ENCODE measurements at places on chromosomes 16 and 17.

GRCh38 chr17:18326039-18326438 lies 10.9 kb downstream of the SMCR8 start:
- no peak for DNase-seq

DNA sequence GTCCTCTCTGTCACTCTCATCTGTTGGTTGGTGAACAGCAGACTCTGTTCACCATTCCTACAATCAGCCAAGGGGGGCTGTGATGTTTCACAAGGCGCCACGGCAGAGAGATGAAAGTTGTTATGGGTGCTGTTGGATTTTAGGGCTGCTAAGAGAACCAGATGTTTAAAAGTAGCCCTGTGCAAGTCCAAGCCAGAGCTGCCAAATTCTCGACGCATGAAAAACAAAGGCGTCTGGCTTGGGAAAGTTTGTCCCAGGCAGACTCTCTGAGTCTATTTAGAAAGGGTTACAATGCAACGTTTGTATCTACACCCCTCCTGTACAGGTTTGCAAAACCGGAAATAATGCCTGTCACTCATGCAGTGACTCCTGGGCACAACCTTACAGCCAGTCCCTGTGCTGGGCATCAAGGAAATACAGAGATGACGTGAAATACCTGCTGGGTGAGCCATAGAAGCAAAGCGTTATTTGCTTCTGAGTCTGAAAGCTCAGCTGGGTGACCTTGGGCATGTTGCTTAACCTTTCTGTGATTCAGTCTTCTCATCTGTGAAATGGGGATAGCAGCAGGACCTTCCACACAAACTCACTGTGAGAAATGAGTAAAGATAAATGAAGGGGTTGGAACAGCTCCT lies 74.8 kb downstream of the XYLT1 start:
- DNase-seq = no peak

- DNase-seq = no peak
These were observed 18.5 kb upstream of the DOC2B start for GRCh38 chr17:199806-200545.

DNA sequence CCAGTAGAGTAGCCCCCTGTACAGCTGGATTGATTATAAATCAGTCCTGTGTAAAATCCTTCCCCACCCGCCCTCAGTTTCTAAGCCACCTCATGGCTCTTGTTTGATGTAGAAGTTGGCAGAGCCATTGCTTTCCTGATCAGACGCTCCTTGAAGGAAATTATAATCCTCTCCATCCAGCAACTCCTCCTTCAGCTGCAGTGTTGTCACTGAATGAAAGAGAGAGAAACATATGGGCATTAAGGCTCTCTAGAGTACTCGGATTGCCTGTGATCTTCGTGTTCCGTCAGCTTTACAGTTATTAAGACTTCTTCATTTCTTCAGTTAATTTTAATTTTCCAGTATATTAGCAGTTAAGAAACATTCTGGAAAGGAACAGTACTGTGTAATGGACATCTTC lies 14.3 kb downstream of the NME2 start:
- no peak for DNase-seq

- no peak for DNase-seq
These were observed 179.6 kb upstream of the TNRC6C start for GRCh38 chr17:77778636-77779489.

GRCh38 chr17:63479495-63480184 lies 2.8 kb downstream of the ACE start:
- no peak for DNase-seq

GRCh38 chr17:43584666-43585102 lies 38.5 kb upstream of the ETV4 start:
- no peak for DNase-seq

DNA sequence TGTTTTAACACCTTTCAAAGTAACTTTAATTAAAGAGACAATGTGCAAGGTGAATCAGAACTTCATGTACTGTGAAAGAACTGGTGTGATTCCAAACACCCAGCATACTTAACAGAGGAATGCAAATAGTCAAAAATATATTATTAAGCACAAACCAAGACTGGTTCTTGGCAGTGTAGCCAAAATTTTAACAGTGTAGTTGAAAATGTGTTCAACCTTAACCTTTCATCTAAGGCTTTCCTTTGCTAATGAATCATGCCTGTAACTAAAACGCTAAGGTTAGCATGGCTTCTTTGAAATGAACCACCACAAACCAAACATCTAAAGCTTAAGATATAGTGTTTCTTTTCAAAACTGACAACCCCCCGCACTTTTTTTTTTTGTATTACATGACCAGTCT lies 146.3 kb upstream of the AXIN2 start:
- no peak for DNase-seq

GRCh38 chr16:17543073-17543472 lies 72.3 kb upstream of the XYLT1 start:
- DNase-seq = no peak

DNA sequence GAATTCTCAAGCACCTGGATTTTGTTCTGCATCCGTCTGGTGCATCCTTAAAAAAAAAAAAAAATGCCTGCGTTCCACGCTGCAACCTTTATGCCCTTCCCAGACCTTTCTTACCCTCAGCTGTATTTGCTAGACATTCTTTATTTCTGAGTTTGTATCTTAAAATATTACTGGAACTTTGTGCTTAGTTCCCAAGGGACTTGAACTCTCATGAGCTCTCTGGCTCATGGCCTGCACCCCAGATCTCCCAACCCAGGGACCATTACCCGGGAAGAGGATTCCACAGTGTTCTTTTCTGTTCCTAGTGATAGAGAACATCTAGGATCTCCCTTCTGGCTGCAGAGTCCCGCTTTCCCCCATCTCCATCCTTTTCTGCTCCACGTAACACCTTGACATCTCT lies 28.9 kb upstream of the CLEC18A start:
- DNase-seq = no peak

DNA sequence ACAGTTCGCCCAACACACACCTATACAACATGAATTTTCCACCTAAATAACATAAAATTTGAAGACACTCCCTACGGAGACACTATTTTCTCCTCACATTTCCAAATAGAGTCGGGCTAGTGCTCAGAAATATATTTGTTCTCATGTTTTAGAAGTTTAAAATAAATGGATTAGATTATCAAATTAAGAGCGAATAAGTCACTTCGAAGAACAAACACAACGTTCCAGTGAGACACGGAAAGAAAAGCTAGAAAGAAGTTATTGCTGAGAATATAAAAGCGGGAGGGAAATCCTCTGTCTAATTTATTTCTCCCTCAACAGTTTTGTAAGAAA lies 2.0 kb upstream of the HS3ST3B1 start:
- no peak for DNase-seq

DNA sequence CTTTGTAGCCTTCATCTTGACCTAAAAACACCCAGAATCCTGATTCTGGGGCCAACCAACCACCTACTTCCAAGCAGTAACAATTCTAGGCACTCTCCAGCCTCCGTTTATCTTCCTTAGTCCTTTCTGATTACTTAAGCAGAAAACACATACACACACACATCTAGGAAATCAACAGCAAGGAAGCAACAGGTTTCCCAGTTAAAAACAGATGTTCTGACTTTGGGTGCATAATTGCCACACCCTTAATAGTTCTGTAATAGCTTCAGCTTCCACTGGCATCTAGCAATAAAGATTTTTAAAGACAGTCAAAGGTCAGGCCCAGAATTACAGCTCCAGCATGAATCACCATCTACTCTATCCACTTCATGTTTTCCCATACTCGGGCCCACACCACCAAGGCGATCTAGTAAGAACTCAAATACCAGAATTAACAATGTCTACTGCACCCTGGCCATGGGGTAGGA lies 2.6 kb downstream of the ARHGAP17 start:
- DNase-seq = no peak

DNA sequence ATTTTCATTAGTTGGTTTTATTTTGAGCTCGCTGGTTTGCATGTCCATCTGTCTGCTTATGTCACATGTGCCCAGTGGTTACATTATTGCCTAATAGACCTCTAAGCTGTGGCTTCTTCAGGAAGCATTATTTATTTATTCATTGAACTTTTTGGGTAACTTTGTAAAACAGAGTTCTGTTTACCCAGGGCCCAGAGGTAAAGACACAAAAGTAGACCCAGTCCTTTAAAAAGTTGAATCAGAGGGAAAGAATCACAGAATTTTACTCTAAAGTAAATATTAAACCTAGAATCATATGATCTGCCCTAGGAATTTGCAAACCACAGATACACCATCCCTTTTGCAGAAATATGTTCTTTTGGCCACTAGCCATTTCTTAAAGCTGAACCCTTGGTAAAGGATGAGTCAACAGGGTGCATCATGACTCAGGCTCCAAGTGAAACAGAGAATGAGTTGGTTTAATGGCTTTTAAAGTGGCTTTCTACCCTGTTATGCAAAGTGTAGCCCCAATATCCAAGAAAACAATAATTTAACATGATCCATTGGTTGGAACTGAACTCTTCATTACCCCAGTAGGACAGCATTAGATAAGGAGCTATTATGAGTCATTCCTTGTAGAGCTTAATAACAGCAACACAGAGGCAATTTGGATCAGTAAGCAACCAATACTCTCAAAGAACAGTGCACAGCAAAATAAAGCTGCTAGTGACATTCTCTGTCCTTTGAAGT lies 236.3 kb downstream of the KCNJ2 start:
- DNase-seq = no peak

DNA sequence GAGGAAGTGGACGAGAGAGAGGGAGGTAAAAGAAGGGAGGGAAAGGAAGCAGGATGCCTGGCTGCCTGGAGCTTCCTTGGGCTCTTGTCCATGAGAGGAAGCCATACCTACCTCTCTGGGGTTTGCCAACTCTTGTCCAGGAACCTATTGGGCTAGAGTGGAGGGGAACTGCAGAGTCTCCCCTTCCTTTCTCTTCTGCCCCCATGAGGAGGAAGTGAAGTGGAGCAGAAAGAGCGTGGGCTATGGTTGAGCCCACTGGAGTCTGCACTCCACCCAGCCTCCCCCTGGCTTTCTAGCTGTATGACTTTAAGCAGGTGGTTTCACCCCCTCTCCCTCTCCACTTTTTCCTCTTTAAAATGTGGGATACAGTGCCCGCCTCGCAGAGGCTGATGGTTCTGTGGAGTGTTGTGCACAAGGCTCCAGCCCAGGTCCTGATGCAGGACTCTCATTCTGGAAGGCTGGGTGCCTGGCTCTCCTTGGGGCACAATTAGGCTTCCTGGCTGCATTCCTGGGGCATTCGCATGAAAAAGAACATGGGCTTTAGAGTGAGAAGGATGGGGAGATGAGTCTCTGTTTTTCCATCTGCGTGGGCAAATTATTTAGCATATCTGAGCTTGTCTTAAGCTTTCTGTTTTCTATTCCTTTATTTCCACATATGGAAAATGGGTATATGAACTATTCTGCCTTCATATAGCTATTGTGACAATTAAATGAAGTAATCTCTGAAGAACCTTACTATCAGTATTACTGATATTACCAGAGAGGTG lies 40.7 kb downstream of the HLF start:
- DNase-seq = no peak

DNA sequence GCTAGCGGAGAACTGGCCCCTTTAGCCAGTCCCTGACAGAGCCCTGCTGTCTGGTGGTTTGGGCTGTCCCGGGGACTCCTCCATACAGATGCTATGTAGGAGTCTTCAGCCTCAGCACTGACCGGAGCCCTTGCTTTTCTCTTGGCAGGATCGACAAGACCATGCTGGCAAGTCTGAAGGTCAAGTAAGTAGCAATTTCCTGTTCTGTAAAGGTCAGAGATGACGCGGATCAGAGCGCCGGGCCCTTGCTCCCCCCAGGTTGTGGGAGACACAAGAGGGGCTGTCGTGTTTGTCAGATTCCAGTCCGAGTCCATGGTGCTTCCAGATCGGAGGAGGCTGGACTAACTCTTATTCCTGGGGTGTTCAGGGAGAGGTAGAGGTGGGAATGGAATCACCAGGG lies 4.1 kb downstream of the RAP1GAP2 start:
- no peak for DNase-seq

- DNase-seq = no peak
These were observed 90.0 kb downstream of the CFDP1 start for GRCh38 chr16:75343286-75343685.

- no peak for DNase-seq
These were observed 444.3 kb downstream of the KCNJ2 start for GRCh38 chr17:70613681-70614080.

DNA sequence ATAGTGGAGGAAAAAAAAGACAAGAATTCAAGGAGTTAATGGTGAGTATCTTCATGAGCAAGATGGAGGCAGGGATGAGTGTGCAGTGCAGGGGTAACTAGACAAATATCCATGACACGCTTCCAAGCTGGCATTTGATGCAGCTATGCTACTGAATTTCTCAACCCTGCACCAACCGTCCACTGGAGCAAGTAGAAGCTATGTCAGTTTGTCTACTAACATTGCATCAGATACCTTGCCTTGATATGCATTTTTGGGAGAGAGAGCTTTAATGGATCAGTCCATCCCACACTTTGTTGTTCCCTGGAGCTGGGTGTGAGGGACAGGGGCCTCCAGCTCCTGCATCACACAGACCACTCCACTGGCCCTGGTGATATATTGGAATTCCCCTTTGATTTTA lies 16.4 kb downstream of the CCL11 start:
- no peak for DNase-seq

DNA sequence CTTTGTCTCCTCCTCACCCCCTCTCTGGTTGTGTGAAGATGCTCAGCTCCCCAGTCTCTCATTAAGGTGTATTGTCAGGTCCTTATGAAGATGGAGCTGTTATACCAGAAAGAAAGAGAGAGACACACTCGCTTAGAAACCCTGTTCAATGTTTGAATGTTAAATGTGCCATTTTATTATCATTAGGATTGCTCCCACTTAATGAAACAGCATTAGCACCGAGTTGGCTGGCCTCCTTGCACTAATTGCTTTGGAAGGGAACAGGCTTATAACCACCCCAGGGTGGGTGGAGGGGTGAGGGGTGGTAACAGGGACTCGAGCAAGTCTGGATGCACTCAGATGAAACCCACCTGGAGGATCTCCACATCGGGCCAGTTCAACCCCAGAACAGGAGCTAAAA lies 14.4 kb downstream of the PIPOX start:
- no peak for DNase-seq

DNA sequence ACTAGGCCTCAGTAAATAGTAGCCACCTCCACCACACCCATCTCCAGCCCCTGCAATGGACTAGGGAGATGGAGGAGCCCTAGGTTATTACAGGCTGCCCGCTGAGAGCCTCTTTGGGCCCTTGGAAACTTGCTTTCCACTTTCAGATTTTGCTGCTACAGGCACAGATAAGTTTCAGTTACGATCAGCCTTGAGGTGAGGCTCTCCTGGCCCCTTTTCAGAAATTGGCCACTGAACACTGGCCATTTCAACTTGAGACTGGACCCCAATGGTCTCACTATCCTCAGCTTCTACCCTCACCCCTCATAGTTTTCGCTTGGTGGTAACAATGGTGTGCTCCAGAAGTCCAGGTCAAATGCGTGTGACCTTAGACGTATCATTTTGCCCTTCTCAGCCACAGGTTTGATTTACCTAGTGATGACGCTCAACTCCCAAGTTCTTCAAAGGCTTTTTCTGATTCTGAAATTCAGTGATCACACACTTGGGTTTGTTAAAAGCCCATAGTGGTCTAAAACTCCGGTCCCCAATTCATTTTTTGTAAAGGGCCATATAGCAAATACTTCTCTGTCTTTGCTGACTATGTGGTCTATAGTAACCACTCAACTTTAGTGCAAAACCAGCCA lies 1.0 kb downstream of the PMM2 start:
- DNase-seq = no peak

Data from CD4-positive, alpha-beta T cell treated with Interleukin-17A for 4 hours (primary cell).